ENCODE measurements at places on chromosomes 5 and 9.

DNA sequence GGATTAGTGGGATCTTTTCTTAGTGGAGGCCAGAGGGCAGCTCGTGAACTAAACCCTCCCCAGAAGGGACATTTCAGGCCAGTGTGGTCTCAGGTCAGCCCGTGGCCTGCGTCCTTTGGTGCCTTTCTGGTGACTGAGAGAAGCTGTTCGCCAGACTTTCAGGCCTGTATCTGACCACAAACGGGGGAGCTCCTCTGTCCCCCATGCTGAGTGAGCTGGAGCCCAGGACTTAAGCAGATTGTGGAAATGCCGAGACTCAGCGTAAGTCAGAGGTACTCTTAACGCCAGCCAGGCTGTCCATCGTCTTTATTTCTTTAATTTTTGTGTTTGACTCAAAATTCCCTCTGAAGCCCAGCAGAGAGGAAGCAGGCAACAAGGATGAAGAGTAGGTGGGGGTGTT lies 54.8 kb upstream of the NCS1 start:
- no peak for DNase-seq

- DNase-seq, result peak; percentile 60
These were observed 103.5 kb downstream of the NTRK2 start for GRCh38 chr9:84773022-84773421.

- DNase-seq, result peak; percentile 50
These were observed 2.3 kb downstream of the ZFAND5 start for GRCh38 chr9:72362680-72363139.

DNA sequence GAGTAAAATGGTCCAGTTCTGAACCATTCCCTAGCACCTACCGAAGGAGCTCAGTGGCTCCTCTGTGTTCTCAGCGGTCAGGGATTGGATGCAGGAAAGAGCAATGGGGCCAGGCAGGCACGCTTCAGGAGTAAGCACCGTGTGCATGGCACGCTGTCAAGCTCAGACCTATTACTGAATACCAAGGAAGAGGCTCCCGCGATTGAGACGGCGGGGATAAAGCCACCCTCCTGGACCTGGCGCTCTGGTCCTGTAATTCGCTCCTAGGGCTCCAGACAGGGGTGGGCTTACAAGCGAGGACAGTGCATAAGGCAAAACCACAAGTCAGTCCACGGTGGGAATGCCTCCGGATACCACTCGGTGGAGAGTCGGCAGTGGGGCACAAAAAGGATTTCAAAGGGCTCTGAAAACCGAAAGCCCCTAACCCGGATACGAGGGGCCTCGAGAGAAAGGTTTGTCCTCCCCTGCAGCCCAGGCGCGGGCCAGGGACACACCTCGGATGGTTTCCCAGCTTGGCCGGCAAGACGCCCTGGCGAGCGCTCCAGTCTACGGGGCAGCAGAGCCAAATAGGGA lies 988 bp downstream of the OXCT1 start:
- peak; percentile 34 for DNase-seq

Data from kidney glomerular epithelial cell (primary cell).